HuH-7.5 (cell line): ENCODE measurements at places on chromosomes 16 and 17.

GRCh38 chr17:72236980-72237633 is 116.3 kb downstream of the SOX9 start:
- no peak for DNase-seq

- no peak for DNase-seq
Observed at GRCh38 chr16:46836534-46837530, 5.9 kb upstream of the C16orf87 start.

GRCh38 chr16:69399361-69399760 is 13.6 kb upstream of the TERF2 start:
- no peak for DNase-seq

GRCh38 chr17:2837147-2837561 is 40.9 kb downstream of the RAP1GAP2 start:
- DNase-seq = no peak
